Dermis blood vessel endothelial cell (primary cell): ENCODE measurements at places on chromosomes 4 and X.

- DNase-seq, result no peak
These were observed 72.1 kb downstream of the AMOT start for GRCh38 chrX:112768563-112768962.

DNA sequence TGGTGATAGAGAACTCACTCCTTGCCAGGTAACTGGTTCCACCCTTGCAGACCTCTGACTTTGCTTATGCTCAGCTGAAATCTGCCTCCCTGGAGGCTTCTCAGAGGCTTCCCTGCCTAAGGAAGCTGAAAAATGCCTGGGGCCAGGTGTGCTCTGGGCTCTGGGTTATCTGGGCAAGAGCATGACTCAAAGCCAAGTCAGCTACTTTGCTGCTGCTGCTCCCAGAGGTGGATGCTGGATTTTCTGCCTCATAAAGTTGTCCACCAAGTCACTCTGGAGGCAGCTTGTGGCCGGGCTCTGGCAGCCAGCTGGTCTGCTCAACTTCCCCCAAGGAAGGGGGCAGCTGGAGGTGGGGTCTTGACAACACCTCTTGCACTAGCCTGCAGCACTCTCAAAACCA lies 132.7 kb downstream of the PJA1 start:
- DNase-seq, result no peak

DNA sequence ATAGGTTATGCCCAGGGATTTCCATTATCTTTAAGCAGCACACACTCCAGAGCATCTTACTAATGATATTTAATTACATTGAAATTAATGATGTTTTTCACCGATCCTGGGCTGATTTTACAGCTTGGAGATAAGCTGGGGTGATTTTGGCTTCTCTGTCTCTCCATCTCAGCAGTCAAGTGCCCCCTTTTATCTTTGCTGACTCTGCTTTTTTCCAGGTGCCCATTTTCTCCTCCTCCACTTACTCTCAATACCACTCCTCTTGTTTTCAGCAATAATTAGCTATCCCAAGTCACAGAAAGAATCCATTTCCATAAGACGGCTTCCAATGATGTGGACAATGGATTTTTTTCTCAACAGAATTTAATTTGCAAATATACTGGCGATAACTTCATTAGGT lies 266.7 kb downstream of the GBA3 start:
- no peak for DNase-seq

DNA sequence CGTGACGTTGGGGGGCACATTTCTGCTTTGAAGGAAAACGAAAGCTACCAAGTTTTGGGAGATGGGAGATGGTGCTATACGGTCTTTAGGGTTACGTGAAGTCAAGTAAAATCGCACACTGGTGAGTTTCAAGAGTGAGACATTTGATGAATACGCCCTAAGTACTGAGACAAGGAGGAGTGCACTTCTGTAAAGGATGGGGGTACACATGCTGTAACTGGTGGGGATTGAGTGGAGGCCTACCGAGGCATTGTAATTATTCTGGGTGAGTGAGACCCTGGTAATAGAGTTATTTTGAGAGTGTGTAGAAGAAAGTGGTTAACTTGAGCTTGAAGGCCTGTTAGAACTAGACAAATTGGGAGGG lies 536 bp downstream of the SH3BGRL start:
- DNase-seq, result peak; percentile 16

DNA sequence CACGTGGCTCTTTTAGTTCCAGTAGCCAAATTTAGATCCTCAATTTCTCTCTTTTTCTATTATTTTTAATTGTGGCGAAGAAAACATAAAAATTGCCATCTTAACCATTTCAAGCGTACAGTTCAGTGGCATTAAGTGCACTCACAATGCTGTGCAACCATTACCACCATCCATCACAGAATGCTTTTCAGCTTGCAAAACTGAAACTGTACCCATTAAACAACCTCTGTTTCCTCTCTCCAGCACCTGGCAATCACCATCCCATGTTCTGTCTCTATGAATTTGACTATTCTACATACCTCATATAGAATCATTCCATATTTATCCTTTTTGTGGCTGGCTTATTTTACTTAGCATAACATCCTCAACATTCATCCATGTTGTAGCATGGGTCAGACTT lies 74.9 kb downstream of the METTL14 start:
- no peak for DNase-seq

- DNase-seq, result peak; percentile 43
These were observed 34.5 kb upstream of the TLR2 start for GRCh38 chr4:153649572-153649991.

GRCh38 chr4:120544838-120545237 lies 377.7 kb downstream of the PRDM5 start:
- DNase-seq, result no peak

DNA sequence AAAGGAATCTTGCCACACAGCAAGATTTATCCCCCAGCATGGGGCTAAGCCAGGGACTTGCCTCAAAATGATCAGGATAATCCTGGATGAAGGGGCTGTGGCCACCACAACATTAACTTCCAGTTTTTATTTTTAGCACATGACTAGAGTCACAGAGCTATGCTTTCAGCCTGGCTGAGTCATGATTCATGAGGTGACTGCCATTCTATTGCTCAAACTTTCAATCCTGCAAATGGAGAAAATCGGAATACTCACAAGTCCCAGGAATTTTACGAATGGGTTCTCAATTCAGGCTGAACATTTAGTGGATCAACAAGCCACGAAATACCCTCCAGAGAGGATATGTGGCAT lies 70.7 kb upstream of the HPGD start:
- DNase-seq, result no peak

- peak; percentile 7 for DNase-seq
These were observed 38.7 kb upstream of the JADE1 start for GRCh38 chr4:128770807-128771206.
